Activated CD4-positive, alpha-beta T cell treated with anti-CD3 and anti-CD28 coated beads, Interleukin-2, Interleukin-4, amounts not matched to agents 100 ng/mL and 50 ng/mL, durations not matched to agents 16 hours and 8 hours (primary cell): ENCODE measurements at places on chromosomes 7 and 10.

- DNase-seq = no peak
Observed at GRCh38 chr7:106818736-106819135, 46.3 kb upstream of the PIK3CG start.

GRCh38 chr10:3225561-3225960 is 53.0 kb upstream of the PITRM1 start:
- no peak for DNase-seq

GRCh38 chr7:47783456-47784223 is 164.6 kb downstream of the PKD1L1 start:
- no peak for DNase-seq

- no peak for DNase-seq
Observed at GRCh38 chr10:110629680-110630191, 14.4 kb upstream of the RBM20 start.

DNA sequence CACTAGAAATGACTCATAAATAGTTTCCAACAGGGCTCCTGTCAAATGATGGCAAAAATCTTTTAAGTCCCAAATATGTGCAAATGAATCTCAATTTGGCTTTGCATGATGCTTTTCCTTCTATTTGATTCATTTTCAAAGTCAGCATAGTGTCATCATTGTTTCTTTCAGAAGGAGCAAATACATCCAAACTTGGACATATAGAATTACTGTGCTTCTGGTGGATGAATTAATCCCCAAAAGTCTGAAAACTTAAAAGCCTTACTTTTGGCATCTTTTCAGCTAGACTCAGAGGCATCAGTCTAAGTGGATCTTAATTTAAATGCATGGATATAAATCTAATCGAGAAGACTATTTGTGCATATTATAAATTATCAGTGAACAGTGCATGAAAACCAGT is 578.1 kb upstream of the FZD8 start:
- DNase-seq = no peak

- no peak for DNase-seq
Observed at GRCh38 chr7:120735791-120736190, 122.2 kb downstream of the TSPAN12 start.

- no peak for DNase-seq
Observed at GRCh38 chr7:70552141-70552540, 579.8 kb upstream of the GALNT17 start.

- no peak for DNase-seq
Observed at GRCh38 chr7:44498230-44498954, 7.9 kb upstream of the NUDCD3 start.

DNA sequence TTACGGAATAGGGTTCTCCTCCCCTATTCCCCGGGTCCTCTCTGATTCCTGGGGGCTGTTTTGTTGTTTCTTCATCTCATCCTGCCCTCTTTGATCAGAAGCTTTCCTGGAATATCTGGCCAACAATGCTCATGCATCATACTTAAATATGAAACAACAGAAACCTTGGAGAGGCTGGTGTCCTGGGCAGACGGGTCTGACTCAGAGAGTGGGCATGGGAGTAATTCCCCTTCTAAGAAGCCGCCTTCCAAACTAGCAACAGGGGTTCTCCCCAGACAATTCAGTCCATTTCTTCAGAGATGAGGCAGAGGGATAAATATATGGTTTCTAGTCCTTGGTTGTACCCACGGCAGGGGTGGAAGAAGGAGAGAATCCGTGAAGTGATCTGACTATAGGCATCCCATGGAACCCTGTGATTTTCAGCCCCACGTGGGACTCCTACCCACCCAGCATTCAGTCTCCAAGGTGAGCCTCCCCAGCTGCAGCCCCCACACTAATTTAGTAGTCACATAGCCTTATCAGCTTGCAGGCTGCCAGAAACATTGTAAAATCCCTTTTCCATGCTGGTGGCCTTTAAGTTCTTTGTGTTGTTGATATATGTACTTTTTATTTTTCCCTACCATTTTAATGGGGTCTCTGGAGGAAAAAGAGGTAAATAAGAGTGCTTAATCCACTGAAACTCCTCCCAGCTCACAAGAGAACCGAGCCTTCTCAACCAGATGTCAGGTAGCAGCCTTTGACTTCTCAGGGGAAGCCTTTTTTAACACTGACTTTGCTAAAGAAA is 119.2 kb downstream of the SFMBT2 start:
- DNase-seq = no peak

DNA sequence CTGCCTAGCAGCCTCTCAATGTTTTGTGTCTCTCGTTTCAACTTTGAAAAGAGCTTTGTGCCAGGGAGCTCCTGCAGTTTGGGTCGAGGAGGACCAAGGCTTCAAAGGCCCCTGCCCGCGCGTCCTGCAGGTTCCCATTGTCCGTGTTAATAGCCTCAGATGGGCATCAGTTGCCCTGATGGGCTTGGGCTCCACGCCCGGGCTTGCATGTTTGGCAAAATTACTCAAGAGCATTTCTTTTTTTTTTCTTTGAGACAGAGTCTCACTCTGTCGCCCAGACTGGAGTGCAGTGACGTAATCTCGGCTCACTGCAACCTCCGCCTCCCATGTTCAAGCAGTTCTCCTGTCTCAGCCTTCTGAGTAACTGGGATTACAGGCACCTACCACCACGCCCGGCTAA is 636.6 kb downstream of the SDK1 start:
- no peak for DNase-seq

DNA sequence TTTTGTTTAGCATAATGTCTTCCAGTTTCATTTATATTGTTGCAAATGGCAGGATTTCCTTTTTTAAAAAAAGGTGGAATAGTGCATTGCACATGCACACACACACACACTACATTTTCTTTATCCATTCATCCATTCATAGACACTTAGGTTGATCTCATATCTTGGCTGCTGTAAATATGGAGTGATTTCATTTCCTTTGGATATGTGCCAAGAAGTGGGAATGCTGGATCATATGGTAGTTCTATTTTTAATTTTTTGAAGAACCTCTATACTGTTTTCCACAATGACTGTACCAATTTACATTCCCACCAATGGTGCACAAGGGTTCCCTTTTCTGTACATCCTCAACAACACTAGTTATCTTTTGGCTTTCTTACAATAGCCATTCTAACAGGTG is 68.9 kb downstream of the EBLN1 start:
- DNase-seq = no peak

DNA sequence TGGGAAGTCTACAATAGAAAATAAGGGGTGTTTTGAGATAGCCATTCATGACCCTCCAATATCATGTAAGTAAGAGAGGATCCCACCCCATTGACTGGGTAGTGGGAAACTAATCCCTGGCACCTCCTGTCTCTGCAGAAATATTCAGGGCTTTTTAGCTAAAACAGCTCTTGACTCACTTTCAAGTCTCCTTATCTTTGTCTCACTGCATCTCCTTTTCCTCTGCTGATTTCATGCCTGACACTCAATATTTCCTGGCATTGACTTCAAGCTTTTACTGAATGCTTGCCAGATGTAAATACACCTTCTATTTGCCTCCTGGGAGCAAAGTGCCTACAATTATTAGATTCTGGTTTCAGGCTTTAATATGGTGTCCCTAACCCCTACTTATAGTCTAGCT is 57.1 kb downstream of the CHRM2 start:
- no peak for DNase-seq

DNA sequence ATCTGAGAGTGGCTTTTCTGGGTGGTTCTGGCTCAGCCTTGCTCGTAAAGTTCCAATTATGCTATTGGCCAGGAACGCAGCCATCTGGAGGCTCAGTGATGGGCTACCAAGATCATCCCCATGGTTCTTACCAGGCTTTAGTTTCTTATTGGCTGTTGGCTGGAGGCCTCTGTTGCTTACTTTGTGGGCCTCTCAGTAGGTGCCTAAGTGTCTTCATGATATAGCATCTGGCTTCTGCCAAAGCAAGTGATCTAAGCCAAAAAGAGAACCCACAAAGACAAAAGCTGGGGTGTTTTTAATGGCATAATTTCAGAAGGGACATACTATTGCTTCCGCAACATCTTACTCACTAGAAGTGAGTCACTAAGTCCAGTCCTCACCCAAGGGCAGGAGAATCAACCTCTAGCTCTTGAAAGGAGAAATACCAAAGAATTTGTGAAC is 132.0 kb upstream of the MDFIC start:
- DNase-seq = peak; percentile 63

GRCh38 chr10:33336582-33337325 is 2.3 kb upstream of the NRP1 start:
- DNase-seq = no peak

- DNase-seq = no peak
Observed at GRCh38 chr10:79185796-79186374, 117.1 kb downstream of the ZMIZ1 start.

DNA sequence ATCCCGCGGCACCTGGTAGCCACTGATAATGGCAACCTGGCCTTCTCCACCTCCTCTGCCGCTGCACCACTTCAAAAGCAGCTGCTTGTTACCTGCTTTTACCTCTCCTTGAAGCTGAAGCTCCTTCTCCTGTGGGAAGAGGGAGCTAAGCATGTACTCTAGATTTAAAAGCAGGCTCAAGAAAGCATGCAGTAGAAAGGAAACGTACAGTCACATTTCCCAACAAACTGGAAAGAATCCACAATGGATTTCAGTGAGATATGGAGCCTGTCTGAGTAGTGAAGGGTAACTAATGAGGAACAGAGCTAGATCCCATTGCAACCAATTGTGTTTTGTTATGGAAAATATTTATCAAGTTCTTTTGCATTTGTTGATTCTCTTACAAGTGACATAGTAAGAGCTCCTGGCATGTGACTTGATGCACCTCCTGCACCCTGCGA is 457.4 kb upstream of the GALNT17 start:
- no peak for DNase-seq

- DNase-seq = no peak
Observed at GRCh38 chr7:42097752-42098151, 139.3 kb downstream of the GLI3 start.

GRCh38 chr10:7152982-7153381 is 257.9 kb downstream of the SFMBT2 start:
- no peak for DNase-seq

- DNase-seq = no peak
Observed at GRCh38 chr7:20270867-20271266, 53.7 kb upstream of the MACC1 start.

- no peak for DNase-seq
Observed at GRCh38 chr10:131571865-131572264, 260.3 kb upstream of the TCERG1L start.

- DNase-seq = no peak
Observed at GRCh38 chr10:125857185-125857760, 23.8 kb downstream of the DHX32 start.
